ENCODE measurements at places on chromosomes 12 and 14.

DNA sequence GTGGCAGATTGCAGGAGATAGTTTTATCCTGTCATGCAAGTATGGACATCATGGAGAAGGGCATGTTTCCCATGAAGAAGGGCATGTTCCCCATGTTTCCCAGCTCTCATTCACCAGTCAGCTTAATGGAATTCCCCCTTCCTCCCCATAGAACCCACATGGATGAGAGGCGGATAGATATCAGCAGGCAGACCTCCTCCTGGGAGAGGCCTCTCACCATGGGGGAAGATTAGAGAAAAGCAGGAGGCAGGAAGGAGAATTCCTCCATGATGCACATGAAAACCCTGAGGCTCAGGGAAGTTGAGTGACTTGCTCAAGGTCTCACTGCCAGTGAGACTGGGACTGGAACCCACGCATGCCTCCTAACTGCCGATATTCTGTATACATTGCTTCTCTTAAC is 92.9 kb upstream of the FOXN3 start:
- DNase-seq: peak; percentile 96

- DNase-seq: peak; percentile 65
These were observed 15.3 kb downstream of the VPS37B start for GRCh38 chr12:122880668-122881067.

GRCh38 chr14:101428409-101428808 is 132.9 kb upstream of the DIO3 start:
- DNase-seq: no peak

DNA sequence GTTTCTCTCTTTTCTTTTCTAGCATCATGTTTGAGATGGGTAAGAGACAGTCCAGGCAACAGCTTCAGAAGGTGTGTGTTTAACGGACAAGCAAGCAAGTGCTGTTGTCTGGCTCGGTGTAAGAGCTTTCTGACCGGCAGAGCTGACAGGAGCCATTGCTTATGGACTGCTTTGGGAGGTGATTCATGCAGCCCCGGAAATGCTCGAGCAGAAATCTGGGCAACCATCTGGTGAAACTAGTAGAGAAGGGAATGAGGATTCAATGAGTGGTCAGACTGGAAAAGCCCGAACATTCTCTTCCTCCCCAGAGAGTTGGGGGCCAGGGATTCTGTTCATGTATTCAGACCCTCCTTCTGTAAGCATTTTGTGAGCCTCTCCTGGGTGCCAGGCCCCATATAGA is 24.4 kb downstream of the TUNAR start:
- peak; percentile 23 for DNase-seq

DNA sequence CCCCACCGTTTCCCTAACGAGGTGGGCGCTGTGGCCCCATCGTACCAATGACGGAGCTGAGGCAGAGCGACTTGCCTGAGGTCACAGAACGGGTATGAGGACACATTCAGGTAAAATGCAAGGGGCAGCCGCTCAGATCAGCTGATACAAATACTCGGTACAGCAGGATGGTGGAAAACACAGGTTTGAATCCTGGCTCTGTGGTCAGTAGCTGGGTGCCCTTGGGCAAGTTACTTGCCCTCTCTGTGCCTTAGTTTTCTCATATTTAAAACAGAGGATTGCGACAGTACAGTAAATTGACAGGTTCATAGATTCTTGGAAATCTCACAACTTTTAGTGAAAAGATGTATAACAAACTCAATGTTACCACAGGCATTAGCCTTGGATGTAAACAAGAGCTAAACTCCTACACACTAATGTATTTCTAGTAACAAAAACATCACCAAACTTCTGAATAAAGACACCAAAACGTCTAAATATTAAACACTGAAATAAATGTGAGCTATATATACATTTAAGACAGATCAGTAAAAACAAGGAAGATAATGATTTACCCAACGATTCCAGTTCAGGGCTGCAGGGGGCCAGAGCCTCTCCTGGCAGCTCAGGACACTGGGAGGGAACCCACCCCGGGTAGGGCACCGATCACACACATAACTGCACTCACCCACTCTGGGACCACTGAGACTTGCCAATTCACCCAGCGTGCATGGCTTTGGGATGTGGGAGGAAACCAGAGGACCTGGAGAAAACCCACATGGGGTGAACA is 128.4 kb downstream of the RBM19 start:
- DNase-seq: no peak

Data from fibroblast of skin of back (primary cell).